ENCODE measurements at places on chromosomes 6 and 20. TPM values are rescaled to one million over a fixed set of nuclear protein-coding genes. Genes with fewer than 3 reads are reported as not detected.

GRCh38 chr6:116572162-116572561 is 858 bp downstream of the RWDD1 start:
- DNase-seq, result no peak

- DNase-seq, result no peak
Measured at GRCh38 chr20:36768768-36769430, 4.7 kb downstream of the DSN1 start.

DNA sequence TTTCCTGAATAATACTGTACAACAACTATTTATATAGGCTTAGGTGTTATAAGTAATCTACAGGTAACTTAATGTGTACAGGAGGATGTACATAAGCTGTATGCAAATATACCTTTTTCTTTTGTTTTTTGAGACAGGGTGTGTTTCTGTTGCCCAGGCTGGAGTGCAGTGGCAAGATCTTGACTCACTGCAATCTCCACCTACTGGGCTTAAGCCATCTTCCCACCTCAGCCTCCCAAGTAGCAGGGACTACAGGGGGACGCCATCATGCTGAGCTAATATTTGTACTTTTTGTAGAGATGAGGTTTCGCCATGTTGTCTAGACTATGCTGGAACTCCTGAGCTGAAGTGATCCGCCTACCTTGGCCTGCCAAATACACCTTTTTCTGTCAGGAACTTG is 191.7 kb upstream of the ZNF217 start:
- no peak for DNase-seq

GRCh38 chr20:36587388-36588070 is 14.1 kb downstream of the TGIF2 start:
- DNase-seq, result no peak

GRCh38 chr6:149451376-149452036 is 33.3 kb downstream of the ZC3H12D start:
- no peak for DNase-seq

DNA sequence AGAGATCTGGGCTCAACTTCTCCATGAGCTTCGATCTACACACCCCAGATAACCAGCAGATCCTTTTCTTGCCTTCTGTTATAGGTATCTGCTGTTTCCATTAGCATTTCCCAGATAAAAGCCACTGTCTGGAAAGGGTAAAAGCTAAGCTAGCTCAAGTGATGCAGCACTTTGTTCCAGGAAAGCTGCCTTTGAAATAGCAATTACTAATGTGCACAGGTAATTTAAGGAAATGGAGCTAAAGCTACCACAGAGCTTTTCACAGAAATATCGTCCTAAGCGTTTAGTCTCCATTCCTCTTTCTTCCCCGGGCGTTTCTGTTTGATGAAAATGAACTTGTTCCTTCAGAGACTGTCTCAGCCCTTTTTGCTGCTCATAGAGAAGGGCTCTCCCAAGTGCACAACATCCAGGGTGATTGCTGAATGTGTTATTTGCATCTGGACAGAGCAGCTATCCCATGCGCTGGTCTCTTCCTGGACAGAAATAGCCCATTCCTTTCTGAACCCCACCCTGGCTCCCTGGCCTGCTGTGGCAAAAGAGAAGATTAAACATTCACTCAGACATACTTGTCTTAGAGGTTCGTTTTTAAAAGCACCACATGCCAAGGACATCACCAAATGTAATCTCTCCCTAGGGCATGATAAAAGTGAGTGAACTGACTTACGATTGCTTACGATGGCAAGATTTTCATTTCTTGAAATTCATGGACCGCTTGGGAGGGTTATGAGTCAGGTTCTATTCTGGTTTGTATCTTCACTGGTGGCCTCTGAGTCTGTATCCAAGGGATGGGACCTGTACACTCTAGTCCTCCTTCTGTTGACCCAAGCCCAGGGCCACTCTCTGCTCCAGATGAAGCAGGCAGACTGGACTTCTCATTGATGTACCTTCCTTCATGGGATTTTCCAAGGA is 429.1 kb upstream of the CDH4 start:
- no peak for DNase-seq

- no peak for DNase-seq
Measured at GRCh38 chr6:122323361-122323760, 76.1 kb upstream of the HSF2 start.

Gene NANP
- 2.5 TPM for polyA plus RNA-seq

Gene LAMP5
- 0.38 TPM for polyA plus RNA-seq
